ENCODE measurements at places on chromosomes 2 and 18.
A peak's percentile ranks its signal among the peaks of the same experiment; 100 is the strongest.

GRCh38 chr2:214750529-214750928 is 59.0 kb downstream of the BARD1 start:
- DNase-seq: no peak

DNA sequence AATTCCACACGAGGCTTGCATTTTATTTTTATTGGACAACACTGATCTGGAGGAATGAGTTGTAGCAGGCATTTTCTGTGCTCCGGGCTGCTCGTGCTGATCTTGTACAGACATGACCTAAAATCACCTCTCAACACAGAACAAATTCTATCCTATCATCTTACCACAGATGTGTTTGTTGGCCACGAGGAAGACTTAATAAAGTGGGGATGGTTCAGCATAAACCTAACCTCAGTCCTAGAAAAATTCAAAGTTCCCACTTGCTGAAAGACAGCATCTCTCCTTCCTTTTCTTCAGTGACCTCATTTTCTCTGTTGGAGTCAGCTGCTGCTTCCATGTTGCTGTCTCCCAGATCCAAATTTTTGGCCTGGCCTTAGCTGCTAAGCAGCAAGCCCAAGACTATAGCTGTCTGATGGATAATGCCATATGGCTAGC is 45.3 kb downstream of the RBKS start:
- no peak for DNase-seq

DNA sequence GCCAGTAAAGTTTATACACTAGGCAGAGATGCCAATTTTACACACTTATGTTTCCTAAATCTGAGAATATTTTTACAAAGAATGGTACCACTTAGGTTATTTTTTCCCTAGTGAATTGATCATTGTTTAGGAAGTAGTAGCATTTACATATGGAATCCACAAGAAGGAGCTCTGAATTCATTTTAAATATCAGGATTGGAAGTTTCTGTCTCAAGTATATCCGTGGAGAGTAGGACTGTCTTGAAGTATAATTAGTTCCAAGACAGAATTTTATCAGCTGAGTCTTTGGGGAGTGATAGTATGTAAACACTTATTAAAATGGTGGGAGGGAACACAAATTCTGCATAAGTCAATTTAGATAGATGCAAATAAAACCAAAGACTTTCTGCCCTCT is 82.3 kb upstream of the FAM98A start:
- no peak for DNase-seq

GRCh38 chr18:10188971-10189810 is 265.2 kb upstream of the APCDD1 start:
- no peak for DNase-seq

GRCh38 chr2:122927197-122927596 is 1097.9 kb upstream of the CNTNAP5 start:
- DNase-seq: no peak

DNA sequence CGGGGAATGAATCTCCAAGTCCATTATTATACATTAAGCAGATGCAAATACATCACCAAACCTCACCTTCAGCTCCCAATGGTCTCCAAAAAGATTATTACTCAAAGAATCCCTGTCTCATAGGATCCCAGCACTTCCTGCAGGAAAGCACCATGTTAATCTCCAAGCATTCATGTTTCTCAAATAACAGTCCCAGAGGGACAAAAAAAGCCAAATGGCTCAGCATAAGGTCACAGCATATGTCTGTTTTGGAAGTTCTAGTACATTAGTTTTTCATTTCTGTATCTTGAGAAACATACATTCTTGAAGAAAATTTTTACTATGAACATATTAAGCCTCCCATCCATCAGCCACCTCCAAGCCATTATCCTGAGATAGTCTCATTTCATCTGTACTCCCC is 103.3 kb downstream of the METTL4 start:
- DNase-seq: no peak

- no peak for DNase-seq
These were observed 64.5 kb upstream of the ZCCHC2 start for GRCh38 chr18:62458346-62458745.

DNA sequence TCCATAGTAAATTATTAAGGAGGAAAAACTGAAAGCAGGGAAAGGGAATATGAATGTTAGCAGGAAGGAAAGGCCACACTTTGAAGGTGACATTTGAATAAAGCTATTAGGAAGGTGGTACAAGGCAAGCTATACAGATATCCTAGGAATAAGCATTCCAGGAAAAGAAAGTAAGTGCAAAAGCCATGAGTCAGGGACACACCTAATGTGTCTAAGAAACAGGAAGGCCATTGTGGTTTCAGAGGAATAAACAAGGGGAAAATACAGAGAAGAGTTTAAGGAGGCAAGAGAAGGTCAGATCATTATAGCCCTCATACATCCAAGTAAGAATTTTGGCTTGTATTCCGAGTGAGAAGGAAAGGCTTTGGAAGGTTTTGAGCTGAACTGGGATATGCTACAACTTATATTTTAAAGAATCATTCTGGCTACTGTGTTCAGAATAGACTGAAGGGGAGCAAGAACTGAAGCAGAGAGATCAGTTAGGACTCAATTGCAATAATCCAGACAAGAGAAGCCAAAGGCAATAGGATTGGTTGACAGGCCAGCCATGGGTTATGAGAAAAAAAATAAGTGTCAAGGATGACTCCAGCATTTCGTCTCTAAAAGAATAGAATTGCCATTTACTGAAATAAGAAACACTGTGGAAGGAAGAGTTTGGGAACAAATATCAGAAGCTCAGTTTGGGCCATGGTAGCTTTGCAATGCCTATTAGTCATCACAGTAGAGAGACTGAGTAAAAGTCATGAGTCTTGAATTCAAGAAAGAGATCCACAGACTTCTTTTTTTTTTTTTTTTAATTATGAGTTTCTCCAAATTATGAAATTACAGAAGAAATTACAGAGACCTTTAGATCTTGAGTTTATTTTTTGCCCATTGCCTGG is 11.3 kb downstream of the RAD51AP2 start:
- DNase-seq: no peak

GRCh38 chr2:141557329-141558095 is 573.3 kb downstream of the LRP1B start:
- DNase-seq: peak; percentile 59

GRCh38 chr2:216031960-216032689 is 18.8 kb upstream of the MREG start:
- peak; percentile 43 for DNase-seq

DNA sequence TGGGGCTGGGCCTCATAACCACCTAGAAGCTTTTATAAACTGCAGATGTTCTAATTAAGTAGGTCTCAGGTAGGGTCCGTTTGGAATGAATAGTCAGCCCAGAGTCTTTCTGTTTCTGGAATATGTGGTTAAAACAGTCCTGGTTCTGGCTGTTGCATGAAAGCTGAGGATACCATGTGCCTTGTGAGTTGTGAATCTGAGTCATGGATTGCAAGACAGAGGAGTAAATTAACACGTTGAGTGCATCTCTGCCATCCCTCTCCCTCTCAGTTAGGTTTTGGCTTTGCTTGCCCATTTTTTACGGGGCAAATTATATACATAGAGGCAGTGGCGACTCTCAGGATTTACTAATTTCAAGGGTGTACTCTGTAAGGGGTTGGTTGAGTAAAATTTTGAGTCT is 59.1 kb downstream of the NCK2 start:
- DNase-seq: no peak

All from GM04504 (cell line).